ENCODE measurements at places on chromosomes 13 and 19.

DNA sequence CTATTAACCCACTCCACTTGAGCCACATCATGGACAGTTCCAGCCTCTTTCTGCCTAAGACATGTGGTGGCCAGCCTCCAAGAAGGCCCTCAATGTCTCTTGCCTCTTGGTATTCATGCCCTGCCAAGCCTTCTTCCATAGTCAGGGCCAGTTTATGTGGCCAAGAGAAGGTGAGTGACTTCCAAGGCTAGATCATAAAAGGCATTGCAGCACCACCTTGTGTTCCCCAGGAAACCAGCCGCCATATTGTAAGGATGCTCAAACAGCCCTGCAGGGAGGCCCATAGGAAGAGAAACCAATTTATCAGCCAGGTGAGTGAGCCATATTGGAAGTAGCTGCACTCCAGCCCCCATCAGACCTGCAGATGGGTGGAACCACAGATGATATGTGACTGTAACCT is 12.3 kb upstream of the DNMT1 start:
- DNase-seq: no peak

DNA sequence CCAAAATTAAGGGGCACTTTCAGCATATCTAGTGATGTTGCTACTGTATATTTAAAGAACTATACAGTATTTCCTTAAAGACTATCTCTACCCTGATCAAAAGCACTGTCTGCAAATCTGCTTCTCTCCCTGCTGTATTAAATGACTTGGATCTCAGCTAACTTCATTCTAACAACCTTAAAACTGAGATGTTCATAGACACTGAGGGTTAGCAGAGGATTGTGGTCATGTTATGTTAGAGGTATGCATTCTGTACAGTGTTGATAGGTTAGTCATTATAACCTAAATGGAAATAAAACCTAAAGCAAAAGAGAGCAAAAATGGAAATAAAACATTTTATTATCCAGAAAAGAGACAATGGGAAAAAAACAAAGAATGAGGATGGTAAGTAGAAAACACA is 9.9 kb downstream of the GPR183 start:
- no peak for DNase-seq

GRCh38 chr19:18931316-18932162 is 9.5 kb downstream of the HOMER3 start:
- DNase-seq: no peak

GRCh38 chr13:77506874-77507273 is 28.6 kb upstream of the SCEL start:
- no peak for DNase-seq

DNA sequence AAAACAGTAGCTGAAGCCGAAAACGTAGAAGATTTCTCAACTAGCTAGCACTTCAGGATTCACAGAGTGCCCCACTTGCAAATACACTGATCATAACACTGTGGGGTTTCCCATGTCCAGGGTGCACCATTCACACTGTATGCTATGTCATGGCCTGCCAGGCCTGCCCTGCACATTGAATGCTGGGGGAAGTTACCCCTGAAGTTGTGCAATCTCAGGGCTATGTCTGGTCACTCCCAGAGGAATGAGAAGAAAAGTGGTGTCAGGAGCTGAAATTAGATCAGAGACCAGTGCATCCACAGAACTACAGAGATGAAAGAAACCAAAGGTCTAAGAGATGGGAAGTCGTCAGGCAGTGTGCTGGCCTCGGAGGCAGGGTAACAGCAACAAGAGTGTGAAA is 196.8 kb downstream of the RAP2A start:
- no peak for DNase-seq

- no peak for DNase-seq
These were observed 35.6 kb downstream of the TNFRSF19 start for GRCh38 chr13:23605831-23606230.

DNA sequence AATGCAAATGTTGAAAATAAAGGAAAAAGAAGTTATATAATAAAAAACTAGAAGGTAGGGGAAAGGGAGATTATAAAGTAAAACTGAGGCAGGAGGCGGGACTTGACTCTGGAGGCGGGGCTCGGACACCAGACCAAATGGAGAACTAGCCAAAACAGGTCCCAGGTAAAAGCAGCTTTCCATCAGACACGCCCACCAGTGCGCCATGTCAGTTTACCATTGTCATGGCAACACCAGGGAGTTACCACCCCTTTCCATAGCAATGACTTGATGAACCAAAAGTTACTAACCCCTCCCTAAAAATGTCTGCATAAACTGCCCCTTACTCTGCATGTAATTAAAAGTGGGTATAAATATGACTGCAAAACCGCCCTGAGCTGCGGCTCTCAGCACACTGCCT is 70.9 kb downstream of the PEPD start:
- DNase-seq: no peak

DNA sequence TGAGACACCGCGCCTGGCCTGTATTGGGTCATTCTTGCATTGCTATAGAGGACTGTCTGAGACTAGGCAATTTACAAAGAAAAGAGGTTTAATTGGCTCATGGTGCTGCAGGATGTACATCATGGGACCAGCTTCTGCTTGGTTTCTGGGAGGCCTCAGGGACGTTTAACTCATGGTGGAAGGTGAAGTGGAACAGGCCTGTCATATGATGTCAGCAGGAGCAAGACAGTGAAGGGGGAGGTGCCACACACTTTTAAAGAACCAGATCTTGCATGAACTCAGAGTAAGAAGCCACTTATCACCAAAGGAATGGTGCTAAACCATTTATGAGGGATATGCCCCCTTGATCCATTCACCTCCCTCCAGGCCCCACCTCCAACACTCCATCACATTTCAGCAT is 18.7 kb downstream of the CARD8 start:
- no peak for DNase-seq

GRCh38 chr13:112776354-112776753 is 86.5 kb downstream of the ATP11A start:
- no peak for DNase-seq

- no peak for DNase-seq
These were observed 9.4 kb upstream of the RAB20 start for GRCh38 chr13:110570886-110571285.

DNA sequence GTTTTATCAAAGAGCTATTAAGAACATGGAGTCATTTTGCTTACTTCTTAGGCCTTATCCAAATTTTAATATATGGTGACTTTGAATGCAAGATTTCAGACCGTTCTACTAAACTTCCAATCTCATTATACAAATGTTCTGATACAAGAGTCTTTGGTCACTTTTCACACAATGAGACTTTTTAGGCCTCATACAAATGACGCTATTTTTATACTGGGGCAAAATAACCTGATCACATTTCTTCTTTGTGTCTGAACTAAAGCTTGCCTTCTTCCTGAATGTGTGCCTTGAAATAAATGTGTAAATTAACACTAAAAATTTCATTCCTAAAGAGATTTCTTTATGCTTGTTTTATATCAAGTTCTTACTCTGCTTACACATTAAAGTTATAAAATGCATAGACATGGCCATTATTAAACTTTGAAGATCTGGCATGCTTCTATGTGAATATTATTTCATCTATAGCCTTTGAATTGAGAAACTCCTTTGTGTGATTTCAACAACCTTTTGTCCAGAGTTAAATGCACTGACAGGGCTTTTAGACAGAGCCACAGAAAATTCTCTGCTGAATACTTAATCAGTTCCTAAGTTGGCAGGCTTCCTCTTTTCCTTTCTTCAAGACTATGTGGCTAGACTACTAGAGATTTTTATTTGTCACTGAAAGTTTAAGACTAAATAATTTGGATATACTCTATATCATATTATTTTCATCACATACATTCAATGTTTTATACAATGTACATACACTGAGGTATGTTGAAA is 86.1 kb downstream of the EDNRB start:
- DNase-seq: no peak

- DNase-seq: no peak
These were observed 10.3 kb upstream of the KLK3 start for GRCh38 chr19:50844296-50844935.

- no peak for DNase-seq
These were observed 108.1 kb upstream of the GJB6 start for GRCh38 chr13:20340136-20340758.

GRCh38 chr13:28475916-28476725 is 18.8 kb downstream of the FLT1 start:
- no peak for DNase-seq

DNA sequence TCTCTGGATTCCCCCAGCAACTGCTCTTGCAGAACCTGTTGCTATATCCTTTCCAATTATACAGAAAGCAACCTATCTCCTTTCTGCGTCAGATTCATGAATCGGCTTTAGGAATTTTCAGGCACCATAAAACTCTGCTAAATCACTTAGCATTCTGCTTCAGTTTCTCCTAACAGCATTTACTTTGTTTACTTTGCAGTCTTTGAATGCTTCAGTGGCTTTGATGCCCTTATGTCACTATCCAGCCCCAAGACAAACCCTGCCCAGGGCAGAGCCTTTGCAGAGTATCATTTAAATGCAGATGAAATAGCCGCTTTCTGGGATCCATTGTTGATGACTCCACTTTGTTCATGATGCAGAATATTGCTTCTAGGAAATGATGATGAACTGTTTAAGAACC is 43.1 kb downstream of the SLITRK1 start:
- peak; percentile 22 for DNase-seq

Data from NT2/D1 (cell line).